MM.1S (cell line): ENCODE measurements at places on chromosomes 1 and 21.

GRCh38 chr1:62800281-62800680 is 16.3 kb downstream of the ATG4C start:
- H3K4me3 ChIP-seq: peak overlapping the region; percentile 49
- H3K36me3 ChIP-seq: no peaks in the 10 kb centered on the region
- peaks cover 15% of the 10 kb centered on the region for H3K4me1 ChIP-seq
- H3K27me3 ChIP-seq: no peaks in the 10 kb centered on the region
- peak overlapping the region; percentile 74 for H3K27ac ChIP-seq

GRCh38 chr1:66464351-66464750 is 69.6 kb upstream of the SGIP1 start:
- H3K27me3 ChIP-seq: no peaks in the 10 kb centered on the region
- H3K27ac ChIP-seq: no peak overlapping the region
- H3K36me3 ChIP-seq: no peaks in the 10 kb centered on the region
- no peak for DNase-seq

- no peaks in the 10 kb centered on the region for H3K27me3 ChIP-seq
- no peaks in the 10 kb centered on the region for H3K36me3 ChIP-seq
- no peaks in the 10 kb centered on the region for H3K4me1 ChIP-seq
- no peak overlapping the region for H3K4me3 ChIP-seq
- H3K27ac ChIP-seq: no peak overlapping the region
- DNase-seq: no peak
Measured at GRCh38 chr1:168482106-168482505, 61.7 kb downstream of the XCL2 start.

DNA sequence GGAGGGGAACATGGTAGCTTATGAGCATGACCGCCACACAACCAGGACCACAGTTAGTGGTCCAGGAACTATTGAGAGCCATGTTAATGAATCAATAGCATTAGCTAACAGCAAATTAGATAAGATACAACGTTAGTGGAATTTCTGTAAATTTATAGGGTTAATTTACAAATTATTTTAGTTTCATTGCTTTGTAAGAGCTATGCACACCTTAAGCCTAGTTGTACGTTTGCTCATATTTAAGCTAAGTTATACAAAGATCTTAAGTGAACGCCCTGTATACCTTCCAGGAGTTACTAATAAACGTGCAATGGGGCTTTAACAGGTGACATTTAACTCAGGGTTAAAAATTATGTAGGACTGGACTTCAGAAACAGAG is 749 bp downstream of the EXOSC10 start:
- H3K36me3 ChIP-seq: no peaks in the 10 kb centered on the region; the same call in 1 of the 2 replicates
- H3K27me3 ChIP-seq: no peaks in the 10 kb centered on the region
- peak overlapping the region; percentile 66; the same call in 1 of the 2 replicates for H3K27ac ChIP-seq
- no peak for DNase-seq
- peak overlapping the region; percentile 97 for H3K4me3 ChIP-seq

DNA sequence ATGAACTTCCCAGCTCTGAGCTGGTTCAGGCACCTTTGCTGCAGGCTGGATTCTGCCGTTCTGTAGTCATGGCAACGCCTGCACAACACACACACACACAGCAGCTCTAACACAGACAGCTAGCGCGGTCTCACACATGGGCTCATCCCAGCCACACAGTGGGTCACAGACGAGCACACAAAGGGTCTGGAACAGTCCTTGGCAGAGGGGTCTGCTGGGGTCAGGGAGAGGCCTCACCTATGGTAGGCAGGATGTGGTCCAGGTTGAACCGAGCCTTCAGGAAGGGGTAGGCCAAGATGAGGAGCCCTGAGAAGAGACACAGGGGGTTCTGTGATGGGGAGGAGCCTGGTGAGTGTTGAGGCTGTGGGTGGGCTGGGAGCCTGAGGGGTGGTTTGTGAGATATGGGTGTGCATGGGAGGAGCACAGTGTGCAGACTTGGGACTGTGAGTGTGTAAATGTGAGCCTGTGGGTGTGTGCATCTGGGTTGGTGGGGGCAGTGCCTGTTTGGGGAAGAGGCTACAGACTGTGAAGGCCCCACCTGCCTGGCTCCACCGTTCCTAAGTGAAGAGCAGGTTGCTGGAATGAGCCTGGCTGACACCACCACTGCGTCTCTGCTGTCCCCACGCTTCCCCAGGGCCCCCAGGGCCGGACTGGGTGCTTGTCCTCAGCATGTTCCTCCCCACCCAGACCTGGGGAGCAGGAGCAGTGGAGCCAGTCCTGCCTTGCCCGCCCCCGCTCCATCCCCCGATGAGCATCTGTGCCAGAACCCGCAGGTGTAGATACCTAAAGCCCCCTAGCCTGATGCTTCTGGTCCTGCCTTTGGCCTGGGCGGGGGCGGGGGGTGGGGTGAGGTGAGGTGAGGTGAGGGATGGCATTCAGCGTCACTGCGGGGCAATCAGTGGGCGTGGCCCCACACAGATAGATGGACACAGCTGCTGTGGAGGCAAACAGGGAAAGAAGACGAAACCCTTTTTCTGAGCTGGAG is 1.5 kb downstream of the KNCN start:
- no peaks in the 10 kb centered on the region for H3K4me1 ChIP-seq
- H3K4me3 ChIP-seq: no peak overlapping the region
- peaks cover 8% of the 10 kb centered on the region for H3K27me3 ChIP-seq
- no peaks in the 10 kb centered on the region for H3K36me3 ChIP-seq

DNA sequence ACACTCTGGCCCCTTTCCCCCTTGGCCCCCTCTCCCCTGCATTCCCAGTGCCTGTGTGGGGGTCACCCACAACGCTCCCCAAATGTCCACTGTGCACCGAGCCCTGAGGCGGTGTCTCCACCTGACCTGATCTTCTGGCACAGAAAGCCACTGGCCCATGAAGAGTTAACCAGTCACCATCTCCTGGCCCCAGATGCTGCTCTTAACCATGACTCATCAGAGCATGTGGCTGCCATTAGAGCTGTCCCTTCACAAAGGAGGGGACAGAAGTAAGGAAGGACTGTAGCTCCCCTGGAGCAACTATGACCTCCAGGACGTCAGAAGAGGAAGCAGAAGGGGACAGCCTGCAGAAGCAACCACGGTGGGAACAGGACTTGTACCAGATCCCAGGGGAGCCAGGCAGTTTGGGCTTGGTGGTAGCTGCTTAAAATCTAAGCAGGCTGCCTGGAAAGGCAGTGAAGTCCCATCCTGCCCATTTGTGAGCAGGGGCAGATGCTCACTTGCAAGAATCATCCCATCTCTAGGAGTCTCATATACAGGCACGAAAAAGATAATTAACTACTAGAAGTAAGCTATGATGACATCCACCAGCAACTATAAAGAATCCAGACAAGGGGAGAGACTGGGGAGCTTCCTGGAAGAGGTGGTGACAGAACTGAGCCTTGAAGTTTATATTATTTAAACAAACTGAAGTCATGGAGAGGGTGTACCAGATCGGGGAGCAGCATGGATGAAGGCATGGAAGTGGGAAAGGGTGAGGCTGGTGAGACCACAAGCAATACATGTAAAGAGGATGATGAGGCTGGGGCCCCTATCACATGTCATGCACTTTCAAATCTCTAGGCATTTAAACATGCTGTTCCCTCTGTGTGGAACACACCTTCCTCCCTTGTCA is 1.1 kb upstream of the TTC39A start:
- H3K27me3 ChIP-seq: no peaks in the 10 kb centered on the region
- no peak overlapping the region for H3K27ac ChIP-seq
- H3K4me1 ChIP-seq: peaks cover 10% of the 10 kb centered on the region
- no peak overlapping the region for H3K4me3 ChIP-seq
- no peak for DNase-seq

GRCh38 chr1:114691061-114691460 is 4.3 kb downstream of the AMPD1 start:
- no peak overlapping the region for H3K4me3 ChIP-seq
- peaks cover 7% of the 10 kb centered on the region; the same call in 1 of the 2 replicates for H3K4me1 ChIP-seq
- peak overlapping the region; percentile 18; the same call in 1 of the 2 replicates for H3K27ac ChIP-seq
- no peaks in the 10 kb centered on the region for H3K27me3 ChIP-seq

DNA sequence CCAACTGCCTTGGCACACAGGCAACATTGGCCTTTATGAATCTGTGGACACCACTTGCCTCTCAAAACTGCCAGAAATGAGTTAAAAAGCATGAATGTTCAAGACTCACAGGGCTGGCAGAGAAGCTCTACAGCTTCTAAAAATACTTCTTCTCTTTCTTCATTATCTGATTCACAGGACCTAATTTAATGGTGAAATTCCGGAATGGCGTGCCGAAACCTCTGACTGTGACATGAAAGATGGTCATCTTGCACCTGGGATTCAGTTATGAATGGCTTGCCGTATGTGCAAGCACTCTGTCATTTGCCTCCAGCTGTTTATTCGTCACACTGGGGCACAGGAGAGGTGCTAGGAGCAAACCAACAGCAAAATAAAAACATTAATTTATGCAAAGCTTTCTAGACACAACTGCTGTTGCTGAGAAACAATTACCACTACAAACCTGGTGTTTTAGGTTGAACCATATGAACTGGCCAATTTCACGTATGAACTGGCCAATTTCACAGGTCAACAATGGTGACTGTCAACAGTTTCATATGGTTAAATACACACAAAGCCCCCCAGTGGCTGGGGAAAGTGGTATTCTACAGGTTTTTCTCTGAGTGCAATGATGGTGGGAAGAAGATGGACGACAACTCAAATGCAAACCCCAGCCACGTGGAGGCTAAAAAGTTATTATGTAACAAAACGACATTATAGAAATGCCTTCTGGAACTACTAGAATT is 648.3 kb downstream of the KIF26B start:
- H3K4me1 ChIP-seq: no peaks in the 10 kb centered on the region
- H3K27me3 ChIP-seq: no peaks in the 10 kb centered on the region
- H3K4me3 ChIP-seq: no peak overlapping the region
- H3K36me3 ChIP-seq: no peaks in the 10 kb centered on the region
- H3K27ac ChIP-seq: no peak overlapping the region

DNA sequence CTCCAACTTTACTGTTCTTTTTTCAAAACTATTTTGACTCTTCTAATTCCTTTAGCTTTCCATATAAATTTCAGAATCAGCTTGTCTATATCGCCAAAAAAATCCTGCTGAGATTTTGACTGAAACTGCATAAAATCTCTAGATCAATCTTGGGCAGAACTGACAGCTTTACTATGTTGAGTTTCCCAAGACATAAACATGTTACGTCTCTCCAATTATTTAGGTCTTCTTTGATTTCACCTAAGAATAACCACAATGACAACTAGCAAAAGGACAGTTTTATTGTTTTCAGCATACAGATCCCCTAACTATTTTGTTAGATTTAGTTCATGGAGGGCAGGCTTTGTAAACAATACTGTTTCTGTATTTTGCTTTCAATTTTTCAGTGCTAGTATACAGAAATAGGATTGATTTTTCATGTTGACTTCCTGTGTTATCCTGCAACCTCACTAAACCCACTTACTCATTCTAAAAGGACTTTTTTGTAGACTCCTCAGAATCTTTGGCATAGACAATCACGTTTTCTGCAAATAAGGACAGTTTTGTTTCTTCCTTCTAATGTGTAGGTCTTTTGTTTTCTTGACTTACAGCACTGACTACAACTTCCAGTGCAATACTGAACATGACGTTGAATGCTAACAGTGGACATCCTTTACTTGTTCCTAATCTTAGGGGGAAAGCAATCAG is 63.4 kb downstream of the NPHP4 start:
- no peak overlapping the region for H3K27ac ChIP-seq
- no peak overlapping the region for H3K4me3 ChIP-seq

- no peak overlapping the region for H3K27ac ChIP-seq
- no peak for DNase-seq
- H3K4me1 ChIP-seq: no peaks in the 10 kb centered on the region
- H3K36me3 ChIP-seq: no peaks in the 10 kb centered on the region
Measured at GRCh38 chr1:236002572-236002971, 62.3 kb downstream of the NID1 start.

- H3K27ac ChIP-seq: no peak overlapping the region
- no peak overlapping the region for H3K4me3 ChIP-seq
- no peaks in the 10 kb centered on the region for H3K27me3 ChIP-seq
- no peak for DNase-seq
- H3K36me3 ChIP-seq: peaks cover 28% of the 10 kb centered on the region
- H3K4me1 ChIP-seq: peaks cover 5% of the 10 kb centered on the region
Measured at GRCh38 chr1:182841368-182841988, 2.3 kb downstream of the DHX9 start.
